ENCODE measurements at places on chromosomes 2 and 18.

DNA sequence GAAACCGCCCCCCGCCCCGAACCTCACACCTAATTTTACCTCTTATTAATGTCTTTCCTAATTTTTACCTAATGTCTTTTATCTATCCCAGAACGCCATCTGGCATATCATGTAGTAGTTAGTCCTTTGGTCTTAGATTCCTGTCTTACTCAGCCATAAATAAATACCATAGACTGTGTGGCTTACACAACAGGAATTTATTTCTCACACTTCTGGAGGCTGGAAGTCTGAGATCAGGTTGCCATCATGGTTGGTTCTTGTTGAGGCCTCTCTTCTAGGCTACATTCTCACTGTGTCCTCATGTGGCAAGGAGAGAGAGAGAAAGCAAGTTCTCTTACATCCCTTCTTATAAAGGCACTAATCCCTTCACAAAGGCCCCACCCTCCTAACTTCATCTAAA lies 46.8 kb downstream of the RHBDD1 start:
- DNase-seq: no peak

- DNase-seq: no peak
These were observed 21.9 kb upstream of the MCFD2 start for GRCh38 chr2:46937471-46937901.

GRCh38 chr2:17849275-17849674 lies 29.2 kb upstream of the KCNS3 start:
- no peak for DNase-seq

GRCh38 chr2:241980193-241980592 lies 110.7 kb downstream of the RTP5 start:
- DNase-seq: no peak
